ENCODE measurements at places on chromosomes 13 and 19.

GRCh38 chr13:113869263-113869662 lies 5.4 kb upstream of the GAS6 start:
- no peak for DNase-seq

DNA sequence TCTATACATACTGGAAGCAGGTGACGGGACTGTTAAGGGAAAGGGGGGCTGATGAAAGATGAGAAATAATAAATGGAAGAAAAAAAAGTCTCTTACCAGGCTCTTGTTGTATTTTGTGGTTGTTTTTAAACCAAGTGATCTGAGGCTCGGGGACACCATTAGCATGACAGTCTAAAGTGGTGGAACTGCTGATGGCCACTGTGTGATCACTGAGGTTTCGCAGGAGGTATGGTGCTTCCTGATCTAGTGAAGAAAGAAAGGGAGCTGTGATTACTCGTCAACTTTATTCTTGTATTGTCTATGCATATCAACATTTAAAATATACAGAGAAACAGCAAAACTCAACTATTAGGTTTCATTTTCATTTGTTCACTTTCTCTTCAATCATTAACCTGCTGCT lies 110.1 kb downstream of the FLT1 start:
- DNase-seq: no peak

- no peak for DNase-seq
These were observed 41.9 kb downstream of the ADPRHL1 start for GRCh38 chr13:113411216-113412023.

GRCh38 chr13:90613076-90613795 lies 734.3 kb upstream of the MIR17HG start:
- no peak for DNase-seq

- no peak for DNase-seq
These were observed 25.4 kb upstream of the NANOS2 start for GRCh38 chr19:45939792-45940514.

DNA sequence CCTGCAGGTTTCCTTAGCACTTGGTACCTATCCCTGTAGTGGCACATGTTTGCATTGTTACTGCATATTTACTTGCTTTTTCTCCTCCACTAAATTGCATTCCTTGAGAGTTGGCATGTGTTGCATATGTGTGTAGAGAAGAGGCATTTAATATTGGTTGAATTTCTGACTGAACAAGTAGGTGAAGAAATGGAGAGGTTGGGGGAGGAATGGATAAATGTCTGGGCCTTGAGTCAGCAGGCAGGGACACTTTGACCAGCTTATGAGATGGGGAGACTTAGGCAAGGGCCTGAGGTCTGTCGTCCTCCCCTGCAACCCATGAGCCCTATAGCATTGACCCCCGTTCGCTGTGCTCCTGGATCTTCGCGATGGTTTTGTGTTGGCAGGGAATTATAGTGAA lies 2.0 kb upstream of the GPR18 start:
- no peak for DNase-seq

DNA sequence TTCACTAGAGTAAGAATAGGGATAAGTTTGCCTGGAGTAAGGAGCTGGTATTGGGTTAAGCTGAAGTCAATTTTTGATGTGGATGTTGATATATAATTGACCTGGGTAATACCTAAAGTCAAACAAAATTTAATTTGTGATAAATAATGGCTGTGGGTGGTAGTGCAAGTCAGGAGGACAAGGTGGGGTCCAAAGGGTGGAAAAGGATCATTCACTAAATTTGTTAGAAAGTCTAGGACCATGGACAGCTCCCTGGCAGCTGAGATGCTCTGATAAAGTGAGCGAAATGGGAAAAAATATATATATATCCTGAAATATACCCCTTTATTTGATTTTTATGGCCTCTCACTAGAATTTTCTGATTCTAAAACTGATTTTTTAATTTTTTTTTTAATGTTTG lies 463.5 kb downstream of the GPC6 start:
- DNase-seq: no peak

- DNase-seq: no peak
These were observed 334.8 kb upstream of the OBI1 start for GRCh38 chr13:78993792-78994191.

DNA sequence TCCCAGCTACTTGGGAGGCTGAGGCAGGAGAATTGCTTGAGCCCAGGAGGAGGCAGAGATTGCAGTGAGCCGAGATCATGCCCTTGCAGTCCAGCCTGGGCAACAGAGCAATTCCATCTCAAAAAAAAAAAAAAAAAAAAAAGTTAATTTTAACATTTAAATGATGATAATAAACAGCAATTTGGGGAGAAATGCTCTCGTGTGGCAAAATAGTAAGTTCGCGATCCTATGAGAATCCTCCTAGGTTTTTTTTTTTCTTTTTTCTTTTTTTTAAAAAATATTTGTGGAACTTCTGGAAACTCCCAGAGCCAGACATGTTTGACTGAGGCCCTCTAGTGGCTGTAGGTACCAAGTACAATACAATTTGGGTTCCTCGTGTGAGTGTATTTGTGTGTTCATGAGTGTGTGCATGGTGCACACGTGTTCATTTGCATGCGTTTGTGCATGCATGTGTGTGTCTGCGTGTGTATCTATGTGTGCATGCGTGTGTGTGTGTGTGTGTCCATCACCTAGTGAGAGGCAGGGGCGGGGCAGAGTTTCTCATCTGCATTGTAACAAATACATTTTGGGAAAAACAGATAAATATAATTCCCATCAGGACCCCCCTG lies 31.2 kb downstream of the TMPRSS9 start:
- peak; percentile 61 for DNase-seq

GRCh38 chr13:34681405-34681955 lies 260.6 kb upstream of the NBEA start:
- DNase-seq: no peak

GRCh38 chr19:16022681-16023080 lies 53.6 kb upstream of the TPM4 start:
- DNase-seq: no peak

DNA sequence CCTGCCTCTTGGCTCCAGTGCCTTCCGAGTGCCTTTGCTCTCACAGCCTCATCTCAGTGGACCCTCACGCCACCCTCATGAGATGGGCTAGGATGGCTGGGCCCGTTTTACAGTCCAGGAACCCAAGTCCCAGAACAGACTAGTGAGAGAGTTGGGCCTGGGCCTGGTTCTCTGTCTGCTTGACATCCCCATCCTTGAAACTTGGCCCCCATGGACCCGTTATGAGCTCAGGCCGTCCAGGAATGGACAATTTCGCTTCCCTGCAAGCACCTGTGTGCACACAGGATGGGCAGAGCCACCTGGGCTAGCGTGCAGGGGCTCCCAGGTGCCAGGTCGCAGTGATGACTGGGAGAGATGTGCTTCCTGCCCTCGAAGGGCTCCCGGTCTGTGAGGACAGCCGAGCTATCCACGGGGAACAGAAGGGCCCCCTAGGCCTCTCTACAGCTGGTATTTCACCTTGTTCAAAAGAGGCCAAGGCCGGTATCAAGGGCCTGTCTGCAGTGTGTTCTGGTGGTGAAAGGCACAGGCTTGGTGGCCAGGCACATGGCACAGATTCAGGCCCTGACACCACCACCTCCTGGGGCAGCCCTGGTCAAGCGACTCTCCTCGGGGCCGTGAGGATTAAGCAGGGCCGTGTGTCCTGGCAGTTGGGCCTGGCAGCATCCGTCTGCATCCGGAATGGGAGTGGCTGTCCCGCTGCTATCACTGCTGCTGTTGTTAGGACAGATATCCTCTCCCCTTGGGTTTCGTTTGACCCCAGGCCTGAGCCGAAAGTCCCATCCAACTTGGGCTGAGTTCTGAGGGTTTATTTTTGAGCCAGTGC lies 38.9 kb downstream of the CAPN12 start:
- DNase-seq: no peak

- no peak for DNase-seq
These were observed 437.6 kb upstream of the ARGLU1 start for GRCh38 chr13:107005577-107005976.

DNA sequence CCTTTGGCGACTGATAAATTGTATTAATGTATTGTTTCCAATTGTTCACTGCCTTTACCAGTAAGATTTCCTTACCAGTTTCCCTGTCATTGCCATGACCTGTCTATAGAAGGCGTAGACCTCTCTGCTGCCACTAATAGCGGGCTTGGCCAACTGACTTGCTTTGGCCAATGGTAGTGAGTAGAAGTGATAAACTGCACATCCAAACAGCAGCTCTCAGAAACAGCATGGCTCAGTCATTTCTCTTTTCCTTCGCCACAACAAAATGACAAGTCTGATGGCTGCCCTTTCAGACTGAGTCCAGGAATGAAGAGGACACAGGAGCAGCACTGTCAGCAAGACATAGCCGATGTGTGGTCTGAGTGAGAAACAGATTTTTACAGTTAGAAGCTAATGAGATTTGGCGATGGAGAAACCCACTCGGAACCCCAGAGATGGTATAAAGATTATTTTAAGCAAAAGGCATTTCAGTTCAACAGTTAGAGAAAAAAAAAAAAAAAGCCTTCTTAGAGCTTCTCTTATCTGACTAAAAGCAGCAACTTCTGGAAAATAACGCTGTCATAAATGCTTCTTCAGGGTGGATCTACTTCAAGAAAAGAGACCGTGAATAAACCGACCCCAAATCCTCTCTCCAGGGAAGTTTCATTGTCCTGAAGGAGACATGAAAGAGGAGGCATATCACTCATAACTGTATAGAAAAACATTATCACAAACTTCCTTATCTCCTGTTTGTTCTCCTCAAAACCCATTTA lies 42.0 kb upstream of the TM9SF2 start:
- no peak for DNase-seq

DNA sequence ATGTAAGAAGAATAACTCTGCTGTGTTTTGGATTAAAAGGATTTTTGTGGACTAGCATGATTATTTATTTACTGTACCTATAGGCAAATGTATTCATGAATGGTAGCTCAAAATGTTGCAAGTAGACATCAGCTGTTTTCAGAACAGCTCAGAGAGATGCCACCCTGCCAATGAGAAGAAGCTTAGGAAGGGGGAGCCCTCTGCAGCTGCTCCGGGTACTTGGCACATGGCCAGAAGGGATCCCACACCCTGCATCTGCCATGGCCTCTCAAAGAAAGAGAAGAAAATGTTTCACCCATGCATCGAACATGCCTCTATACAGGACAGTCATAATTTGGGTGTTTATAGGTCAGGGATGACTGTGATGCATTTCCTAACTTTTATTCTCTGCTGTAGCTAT lies 30.5 kb upstream of the MBNL2 start:
- DNase-seq: no peak

DNA sequence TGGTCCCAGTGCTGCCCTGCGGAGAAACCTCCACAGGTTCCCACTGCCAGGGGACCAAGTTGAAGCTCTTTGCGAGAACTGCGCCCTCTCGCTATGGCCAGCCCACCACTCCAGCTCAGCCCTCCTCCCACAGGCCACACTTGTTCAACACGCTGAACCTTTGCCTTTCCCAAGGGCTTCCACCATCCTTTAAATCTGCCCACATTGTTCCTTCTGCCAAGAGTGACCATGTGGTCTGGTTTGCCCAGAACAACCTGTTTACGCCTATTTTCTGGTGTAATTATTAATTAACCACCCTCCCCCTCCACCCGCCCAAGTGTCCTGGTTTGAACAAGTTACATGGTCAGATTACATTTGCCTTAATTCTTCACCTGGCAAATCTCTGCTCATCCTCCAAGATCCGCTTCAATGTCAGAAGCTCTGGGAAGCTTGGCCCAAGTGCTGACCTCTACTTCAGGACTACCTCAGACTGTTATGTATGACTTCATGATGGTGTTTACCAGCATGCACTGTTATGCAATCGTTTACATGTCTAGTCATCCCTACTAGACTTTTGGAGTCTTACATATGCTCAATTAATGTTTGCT lies 12.0 kb upstream of the USP12 start:
- no peak for DNase-seq

GRCh38 chr13:77836423-77836822 lies 82.2 kb downstream of the EDNRB start:
- DNase-seq: peak; percentile 2

- DNase-seq: no peak
These were observed 8.0 kb downstream of the AKAP11 start for GRCh38 chr13:42279986-42280385.

GRCh38 chr13:80665792-80666333 lies 324.9 kb upstream of the SPRY2 start:
- DNase-seq: no peak

DNA sequence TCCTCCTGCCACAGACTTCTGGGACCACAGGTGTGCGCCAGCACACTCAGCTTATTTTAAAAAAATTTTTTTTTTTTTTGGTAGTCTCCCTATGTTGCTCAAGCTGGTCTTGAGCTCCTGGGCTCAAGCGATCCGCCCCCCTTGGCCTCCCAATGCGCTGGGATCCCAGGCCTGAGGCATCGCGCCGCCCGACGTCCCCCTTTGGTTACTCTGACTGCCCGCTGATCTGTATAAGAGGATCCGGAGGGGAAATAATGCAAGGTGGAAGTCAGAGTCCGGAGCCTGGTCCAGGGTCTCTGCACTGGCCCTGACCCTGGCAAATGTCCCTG lies 486 bp upstream of the ZNF805 start:
- no peak for DNase-seq

DNA sequence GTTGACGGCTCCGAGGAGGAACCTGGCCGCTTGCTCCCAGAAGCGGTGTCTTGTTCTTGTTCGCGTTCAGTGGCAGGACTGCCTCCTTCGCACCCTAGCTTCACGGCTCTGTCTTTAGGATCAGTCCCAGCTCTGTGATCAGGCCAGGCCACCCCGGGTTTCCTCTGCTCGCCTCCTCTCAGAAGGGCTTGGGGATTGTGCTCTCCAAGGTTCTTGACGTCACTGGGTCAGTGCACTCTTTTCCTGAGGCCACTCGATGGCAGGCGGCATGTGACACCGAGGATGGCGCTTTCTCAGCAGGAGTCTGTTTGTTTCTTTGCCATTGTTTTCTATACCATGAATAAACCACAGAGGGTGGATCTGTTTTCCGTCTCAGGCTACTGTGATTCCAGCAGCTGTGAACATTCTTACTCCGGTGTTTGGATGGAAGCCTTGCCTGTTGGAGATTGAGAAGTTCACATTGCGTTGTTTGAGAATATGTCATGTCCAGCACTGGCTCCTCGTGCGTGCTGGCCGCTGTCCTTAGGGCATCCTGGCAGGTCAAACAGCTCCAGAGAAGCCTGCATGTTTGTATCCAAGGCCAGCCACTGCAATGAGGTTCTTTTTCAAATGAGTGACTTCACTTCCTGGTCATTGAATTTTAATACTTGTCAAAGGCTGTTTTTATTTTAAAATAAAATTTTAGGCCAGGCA lies 44.5 kb downstream of the SLC7A9 start:
- DNase-seq: no peak

GRCh38 chr19:44438441-44438840 lies 9.8 kb downstream of the ZNF229 start:
- no peak for DNase-seq

DNA sequence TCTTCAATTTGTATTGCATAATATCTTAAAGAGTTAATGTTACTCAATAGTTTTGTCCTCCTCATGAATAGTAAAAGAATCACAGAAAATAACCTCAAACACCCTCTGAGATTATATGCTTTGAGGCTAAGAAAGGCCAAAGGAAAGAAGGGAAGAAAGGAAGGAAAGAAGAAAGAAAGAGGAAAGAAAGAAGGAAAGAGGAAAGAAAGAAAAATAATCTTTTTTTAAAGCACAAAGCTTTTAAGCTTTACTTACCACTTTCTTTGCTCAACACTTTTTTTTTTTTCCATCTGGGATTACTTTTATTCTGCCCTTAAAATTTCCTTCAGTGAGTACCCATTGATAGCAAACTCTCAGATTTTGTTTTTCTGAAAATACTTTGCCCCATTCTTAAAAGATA lies 369.1 kb downstream of the FGF9 start:
- DNase-seq: no peak

All from CD4-positive, alpha-beta T cell treated with Interleukin-1 beta for 1 hour (primary cell).